Lung microvascular endothelial cell (primary cell): ENCODE measurements at places on chromosomes 12 and 14. TPM values are rescaled to one million over a fixed set of nuclear protein-coding genes. Genes with fewer than 3 reads are reported as not detected.

The HELB gene
- 1.1 and 1.2 TPM in 2 replicates for total RNA-seq

The TESPA1 gene
- not detected in 2 replicates for total RNA-seq

- peak; percentile 60 for DNase-seq
Measured at GRCh38 chr12:12191008-12191407, 75.8 kb downstream of the LRP6 start.

GRCh38 chr14:80958939-80959338 lies 3.5 kb downstream of the TSHR start:
- DNase-seq: no peak

- no peak for DNase-seq
Measured at GRCh38 chr14:23209651-23210423, 26.4 kb upstream of the SLC7A8 start.

GRCh38 chr12:53803194-53803593 lies 51.4 kb upstream of the CISTR start:
- no peak for DNase-seq

GRCh38 chr14:37434867-37435266 lies 160.2 kb downstream of the FOXA1 start:
- DNase-seq: no peak

DNA sequence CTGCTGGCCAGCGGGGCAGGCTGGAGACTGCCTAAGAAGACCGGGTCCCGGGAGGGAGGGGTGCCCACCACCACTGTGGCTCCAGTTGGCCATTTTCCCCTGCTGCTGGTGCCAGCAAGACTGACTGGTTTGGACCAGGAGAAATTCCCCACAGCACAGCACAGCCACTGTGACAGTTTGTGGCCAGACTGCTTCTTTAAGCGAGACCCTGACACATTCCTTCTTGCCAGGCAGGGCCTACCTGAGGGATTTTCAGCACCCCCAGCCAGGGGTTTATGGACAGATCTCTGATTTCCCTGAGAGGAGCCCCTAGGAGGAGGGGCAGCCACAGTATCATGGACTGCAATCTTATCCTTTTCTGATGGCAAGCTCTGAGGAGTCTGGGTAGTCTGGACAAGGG lies 15.5 kb downstream of the GLIPR1L1 start:
- DNase-seq: no peak

DNA sequence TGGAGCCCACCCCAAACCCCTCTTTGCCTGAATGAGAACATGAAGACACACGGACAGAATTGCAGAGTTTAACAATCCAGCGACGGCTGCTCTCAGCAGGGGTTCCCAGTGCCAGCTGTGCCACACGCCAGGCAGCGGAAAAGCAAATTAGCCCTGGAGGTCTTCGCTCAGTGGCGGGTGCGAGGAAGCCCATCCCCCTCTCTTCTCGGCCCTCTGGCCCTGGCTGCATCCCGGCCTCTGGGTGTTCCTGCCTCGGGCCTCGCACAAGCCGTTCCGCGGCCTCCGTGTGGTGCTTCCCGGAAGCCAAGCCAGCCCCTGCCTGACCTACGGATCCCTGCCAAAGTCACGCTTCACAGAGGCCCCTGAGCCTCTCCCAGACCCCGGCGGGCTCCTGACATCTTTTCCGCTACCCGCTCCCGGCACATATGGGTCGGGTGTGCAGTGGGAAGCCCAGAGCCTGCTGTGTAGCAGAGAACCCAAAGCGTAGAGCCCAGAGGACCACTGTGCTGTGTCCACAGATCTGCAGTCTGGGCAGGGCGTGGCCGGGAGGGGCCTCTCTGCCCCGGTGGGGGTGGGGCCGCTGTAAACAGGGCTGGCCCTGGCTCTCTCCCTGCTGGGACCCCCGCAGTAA lies 70.7 kb upstream of the GALNT9 start:
- DNase-seq: no peak

DNA sequence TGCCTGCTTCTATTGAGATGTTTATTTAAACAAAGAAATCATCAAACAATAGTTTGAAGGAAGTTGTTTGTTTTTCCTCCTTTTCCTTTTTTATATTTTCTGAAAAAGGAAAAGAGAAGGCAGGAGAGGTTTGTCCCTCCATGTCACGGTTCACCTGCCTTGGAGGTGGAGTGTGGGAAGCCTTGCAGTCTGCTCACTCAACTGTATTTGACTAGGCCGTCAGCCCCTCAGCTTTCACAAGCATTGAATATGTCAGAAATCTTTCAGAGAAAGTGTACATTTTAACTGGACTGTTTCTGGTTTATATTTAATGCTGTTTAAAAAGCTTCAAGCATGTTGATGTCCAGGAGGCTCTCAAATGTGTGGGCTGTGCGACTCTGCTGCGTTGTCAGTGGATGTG lies 370.4 kb downstream of the NPAS3 start:
- no peak for DNase-seq

DNA sequence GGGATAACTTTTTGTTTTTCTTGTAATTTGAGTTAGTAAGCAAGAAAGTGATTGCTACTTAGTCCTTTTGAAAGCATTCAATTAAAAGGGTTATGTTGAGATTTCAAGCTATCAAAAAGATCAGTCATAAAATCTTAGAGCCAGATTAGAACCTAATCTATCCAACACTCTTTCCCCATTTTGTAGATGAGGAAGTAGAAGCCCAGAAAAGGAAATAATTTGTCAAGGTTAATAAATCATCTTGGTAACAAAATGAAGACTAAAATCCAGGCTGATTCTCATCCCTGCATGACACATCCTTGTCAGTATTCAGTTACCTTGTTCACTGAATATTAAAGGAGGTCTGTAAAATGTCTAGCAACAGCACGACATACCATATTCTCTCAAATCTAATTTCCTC lies 26.5 kb downstream of the PPP1R13B start:
- DNase-seq: peak; percentile 28

DNA sequence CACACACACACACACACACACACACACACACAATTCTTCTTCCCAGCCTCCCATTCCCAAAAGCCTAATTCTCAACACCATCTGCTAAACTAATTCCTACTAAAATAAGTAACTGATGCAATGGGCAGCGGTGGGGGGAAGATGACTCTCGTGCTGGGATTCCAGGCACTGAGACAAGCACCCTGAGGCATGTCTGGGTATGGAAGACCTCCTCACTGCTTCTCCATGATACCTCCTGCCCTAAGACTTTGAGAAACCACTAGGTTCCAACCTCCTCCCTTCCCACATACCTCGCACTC lies 789 bp upstream of the VWF start:
- no peak for DNase-seq
